Foreskin keratinocyte (primary cell): ENCODE measurements at places on chromosomes 2 and 18.

GRCh38 chr2:15931319-15931890 is 8.9 kb upstream of the MYCN start:
- DNase-seq: no peak

- DNase-seq: no peak
These were observed 35.8 kb upstream of the ZNF516 start for GRCh38 chr18:76530846-76531245.

GRCh38 chr18:23356424-23356823 is 96.7 kb upstream of the RIOK3 start:
- no peak for DNase-seq

DNA sequence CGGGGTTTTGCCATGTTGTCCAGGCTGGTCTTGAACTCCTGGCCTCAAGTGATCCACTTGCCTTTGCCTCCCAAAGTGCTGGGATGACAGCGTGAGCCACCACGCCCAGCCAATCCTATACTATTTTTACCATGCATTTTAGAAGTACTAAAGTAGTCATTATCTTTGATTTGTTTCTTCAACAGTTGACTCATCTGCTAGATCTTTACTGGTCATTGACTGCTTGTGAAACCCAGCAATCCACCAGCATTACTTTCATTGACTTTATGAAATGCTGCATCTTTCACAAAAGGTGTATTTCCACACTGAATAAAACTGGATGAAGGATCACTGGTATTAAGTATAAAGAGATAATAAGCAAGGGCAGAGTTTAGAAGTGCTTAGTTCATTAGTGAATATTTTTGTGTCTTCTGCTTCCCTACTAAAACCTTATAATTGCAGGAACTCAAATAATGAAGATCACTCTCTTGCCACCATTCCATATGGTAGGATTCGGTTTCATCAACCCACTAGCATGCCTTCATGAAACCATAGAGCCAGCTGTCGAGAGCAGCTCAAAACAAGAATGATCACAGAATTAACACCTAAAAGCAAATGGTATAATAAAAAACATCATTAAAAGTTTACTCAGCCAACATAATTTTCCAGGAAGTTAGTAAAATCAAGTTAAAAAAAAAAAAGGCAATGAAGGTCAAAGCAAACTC is 33.1 kb downstream of the IRS1 start:
- DNase-seq: peak; percentile 52

GRCh38 chr2:6806604-6807003 is 59.1 kb downstream of the CMPK2 start:
- DNase-seq: no peak

DNA sequence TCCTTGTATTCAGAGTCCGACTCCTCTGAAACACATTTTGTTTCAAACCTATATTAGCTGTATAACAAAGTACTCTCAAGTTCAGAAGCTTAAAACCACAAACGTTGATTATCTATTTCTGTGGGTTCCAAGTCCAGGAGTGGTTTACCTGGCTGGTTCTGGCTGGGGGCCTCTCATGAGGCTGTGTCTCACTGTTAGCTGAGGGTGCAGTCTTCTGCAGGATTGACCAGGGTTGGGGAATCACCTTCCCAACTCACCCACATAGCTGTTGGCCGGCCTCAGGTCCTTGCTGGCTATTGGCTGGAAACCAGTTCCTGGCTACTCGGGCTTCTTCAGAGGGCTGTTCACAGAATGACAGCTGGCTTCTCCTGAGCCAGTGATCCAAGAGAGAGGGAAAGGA is 18.0 kb upstream of the ATIC start:
- DNase-seq: no peak

- no peak for DNase-seq
These were observed 62.4 kb downstream of the KLHL29 start for GRCh38 chr2:23447405-23447804.

- no peak for DNase-seq
These were observed 16.9 kb upstream of the SCLY start for GRCh38 chr2:238043851-238044250.

DNA sequence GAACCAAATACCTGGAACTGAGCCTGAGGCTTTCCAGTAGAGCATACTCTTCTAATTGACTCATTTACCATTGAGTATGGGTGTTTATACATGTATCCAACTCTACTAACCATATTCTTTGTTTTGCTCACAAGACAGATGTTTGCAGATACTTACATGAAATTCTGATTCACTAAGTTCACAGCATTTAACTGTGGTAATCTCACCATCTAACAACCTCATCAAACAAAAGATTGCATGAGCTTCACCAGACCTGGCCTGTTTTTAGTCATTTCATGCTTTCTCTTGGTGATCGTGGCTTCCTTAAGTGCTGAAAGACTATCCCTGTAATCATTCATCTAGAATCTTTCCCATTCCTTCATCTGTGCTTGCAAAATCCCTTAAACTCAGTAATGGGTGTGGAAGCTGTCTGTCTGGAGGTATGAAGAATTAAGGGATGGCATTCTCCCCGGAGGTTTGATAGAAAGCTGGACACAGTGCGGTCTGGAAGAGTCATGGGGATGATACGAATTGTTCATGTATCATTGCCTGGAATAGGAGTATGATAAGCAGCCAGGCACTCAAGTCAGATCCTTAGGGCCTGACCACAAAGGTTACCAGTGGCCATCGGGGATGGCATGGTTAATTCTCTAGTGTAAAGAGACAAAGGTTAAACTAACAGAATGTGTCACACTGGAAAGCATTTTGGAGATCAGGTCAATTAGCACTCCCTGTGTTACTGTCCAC is 42.0 kb upstream of the IL1R1 start:
- peak; percentile 96 for DNase-seq

DNA sequence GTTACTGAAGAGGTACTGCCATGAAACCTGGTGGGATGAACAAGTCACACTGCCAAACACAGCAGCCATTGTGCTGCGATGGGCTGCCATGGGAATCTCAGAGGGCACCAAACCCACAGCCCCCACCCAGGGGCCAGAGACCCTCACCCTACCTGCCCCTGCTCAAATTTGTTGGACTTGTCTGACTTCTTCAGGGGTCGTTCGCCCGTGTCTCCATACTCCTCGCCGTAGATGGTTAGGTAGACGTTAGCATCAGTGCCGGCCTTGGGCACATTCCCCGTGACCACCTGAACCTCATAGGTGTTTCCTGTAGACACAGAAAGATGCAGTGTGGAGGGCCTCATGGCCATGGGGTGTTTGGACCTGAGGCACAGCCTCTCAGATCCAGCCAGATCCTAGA is 97.7 kb downstream of the LOXHD1 start:
- no peak for DNase-seq
